ENCODE measurements at places on chromosomes 16 and 17.

DNA sequence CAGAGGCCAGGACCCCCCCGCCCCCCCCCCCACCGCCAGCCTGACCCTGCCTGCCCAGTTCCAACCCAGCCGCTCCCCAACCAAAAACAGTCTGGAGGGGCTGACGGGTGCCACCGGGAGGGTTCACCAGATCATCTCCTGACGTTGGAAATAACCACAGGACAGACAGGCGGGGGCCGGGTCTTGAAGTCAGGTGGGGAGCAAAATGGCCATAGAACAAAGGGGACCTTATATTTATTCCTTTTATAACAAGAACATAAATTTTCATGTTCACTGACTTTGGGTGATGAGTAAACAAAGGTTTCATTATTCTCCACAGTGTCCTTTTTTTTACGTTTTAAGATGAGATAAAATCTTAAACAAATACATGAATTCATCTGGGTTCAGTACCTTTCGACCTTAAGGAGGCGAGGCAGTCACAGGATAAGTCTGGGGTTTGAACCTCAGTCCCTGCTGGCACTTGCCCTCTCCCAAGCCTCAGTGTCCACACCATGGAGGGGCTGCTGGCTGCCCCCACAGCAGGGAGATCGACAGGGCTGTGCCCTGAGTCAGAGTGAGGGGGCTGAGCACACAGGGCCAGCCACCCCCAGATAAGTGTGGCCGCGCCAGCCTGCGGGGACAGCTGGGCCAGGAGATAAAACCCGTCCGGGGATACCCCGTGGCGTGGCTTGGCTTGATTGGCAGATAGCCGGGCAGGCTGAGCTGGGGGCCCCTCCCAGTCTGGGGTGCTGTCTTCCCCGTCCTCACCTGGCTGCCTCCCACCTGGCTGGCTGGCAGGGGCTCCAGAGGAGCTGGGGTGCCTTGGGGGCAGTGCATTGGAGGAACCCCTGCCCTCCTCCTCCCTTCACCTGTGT lies 15.0 kb downstream of the SLC7A5 start:
- no peak for DNase-seq

DNA sequence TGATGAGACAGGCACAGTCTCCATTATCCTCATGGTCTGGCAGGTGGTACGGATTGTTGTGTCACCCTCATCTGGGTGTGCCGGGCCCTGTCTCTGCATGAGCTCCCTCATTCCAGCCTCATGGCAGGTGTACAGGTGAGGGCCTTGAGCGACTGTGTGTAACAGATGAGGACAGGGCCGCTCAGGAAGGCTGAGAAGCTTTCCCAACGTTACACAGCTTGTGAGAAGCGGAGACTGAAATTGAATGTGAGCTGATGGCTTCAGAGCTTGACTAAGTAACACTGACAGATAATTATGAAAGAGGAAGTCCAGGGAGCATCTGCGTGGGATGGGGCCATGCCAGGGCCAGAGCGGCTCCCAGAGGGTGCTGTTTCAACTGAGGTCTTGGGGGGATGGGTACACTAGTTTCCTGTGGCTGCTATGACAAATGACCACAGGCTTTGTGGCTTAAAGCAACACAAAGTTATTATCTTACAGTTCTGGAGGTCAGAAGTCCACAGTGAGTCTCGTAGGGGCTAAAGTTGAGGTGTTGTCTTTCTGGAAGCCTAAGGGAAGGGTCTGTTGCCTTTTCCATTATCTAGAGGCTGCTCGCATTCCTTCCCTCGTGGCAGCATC lies 36.7 kb downstream of the CMIP start:
- DNase-seq: no peak

- DNase-seq: no peak
Measured at GRCh38 chr16:86503830-86504229, 6.5 kb upstream of the FOXF1 start.

- DNase-seq: no peak
Measured at GRCh38 chr16:17382949-17383863, 87.6 kb downstream of the XYLT1 start.

GRCh38 chr17:39517224-39517623 lies 55.9 kb downstream of the CDK12 start:
- DNase-seq: no peak

DNA sequence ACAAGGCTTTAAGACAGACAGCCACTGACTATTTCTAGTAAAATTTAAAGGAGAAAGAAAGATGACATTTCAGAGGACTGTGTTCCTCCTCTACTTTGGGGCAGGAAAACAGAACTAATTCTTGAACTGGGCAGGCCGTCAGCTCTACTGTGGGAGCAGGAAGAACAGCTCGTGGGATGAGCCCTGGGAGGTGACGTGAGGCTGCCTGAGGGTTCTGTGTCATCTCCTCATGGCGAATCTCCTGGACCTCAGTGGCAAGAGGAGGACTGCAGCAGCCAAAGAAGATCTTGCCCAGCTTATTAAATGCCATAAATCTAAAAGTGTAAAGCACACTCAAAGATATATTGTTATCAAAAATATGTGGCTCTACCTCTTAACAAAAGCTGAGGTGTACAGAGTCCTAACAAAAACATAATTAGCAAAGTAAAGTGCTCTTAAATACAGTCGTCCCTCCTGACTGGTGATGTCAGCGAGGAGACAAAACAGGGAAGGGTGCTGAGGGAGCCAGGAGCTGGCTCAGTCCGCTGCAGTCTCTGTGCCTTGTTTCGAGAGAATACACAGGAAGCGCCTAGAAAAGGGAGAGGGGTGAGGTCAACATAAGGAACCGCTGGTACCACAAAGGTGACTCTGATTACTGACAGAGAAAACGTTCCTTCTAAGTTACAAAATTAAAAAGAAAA lies 58.0 kb downstream of the CREBBP start:
- DNase-seq: no peak

DNA sequence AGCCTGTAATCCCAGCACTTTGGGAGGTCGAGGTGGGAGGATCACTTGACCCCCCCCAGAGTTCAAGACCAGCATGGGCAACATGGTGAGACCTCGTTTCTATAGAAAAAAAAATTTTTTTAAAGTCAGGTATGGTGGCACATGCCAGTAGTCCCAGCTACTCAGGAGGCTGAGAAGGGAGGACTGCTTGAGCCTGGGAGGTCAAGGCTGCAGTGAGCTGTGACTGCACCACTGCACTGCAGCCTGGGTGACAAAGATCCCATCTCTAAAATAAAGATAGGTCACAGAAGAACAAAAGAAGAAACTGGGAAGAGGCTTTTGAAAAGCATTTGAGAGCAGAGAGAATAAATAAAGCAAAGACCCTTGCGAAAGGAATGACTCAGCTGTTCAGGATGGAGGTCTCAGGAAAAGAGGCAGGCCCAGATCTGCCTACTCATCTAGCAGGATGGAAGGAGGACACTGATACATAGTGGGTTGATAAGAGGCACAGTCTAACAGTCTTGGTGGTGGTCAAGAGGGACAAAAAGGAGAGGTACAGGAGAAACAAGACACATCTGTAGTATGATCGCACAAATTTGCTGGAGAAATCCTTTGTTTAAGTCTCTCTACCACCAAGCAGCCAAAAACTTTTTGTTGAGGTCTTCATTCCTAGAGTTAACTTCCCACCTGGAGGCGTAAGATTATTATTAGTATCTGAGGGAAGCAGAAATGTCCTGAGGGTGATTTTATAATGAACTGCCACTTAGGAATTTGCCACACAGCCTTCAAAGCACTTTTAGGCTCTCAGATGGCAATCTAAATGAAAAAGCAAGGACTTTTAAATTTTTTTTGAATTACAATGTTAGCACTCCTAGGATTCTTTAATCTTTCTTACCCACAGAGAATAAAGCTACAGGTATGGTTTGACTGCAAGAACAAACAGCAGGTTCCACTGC lies 17.6 kb downstream of the ZSWIM7 start:
- DNase-seq: no peak

DNA sequence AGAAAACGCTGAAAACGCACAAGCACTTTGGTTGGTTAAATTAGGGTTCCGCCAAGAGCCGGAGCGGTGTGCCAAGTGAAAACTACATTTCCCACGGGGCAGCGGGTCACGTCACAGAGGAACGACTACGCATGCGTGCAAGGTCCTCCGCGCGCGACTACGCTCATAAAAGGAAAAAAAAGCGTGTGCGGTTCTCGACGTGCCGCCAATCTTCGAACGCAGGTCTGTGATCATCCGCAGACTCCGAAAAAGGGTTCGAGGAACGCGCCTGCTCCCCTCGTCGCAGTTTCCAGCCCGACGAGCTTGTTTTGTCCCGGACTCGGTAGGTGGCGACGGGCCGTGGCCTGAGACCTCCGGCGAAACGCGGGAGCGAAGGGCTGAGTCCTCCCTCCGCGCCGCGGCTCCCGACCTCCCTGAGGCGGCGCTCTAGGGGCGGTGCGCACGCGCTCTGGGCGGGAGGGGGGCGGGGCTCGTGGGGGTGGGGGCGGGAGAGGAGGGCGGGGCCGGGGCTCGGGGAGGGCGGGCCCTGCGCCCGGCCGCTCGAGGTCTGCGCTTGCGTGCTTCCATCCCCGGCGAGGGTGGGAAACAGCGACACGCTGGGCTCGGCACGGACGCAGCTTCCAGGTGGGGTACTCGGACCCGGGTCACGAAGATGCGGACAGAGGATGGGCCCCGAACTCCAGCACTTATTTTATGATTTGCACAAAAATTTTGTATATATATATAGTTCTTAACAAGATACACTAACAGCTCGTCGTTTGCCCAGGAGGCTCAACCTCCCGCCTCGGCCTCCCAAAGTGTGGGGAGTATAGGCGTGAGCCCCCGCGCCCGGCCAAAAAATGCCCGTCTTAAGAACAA lies at the start of gene SGF29:
SGF29 (plus strand) TSS at position 145 of the 858 bp plus-strand sequence. CDS start 27,150 bp downstream, outside the sequence.
- peak; percentile 88 for DNase-seq

GRCh38 chr17:74431568-74432423 lies at the start of gene GPRC5C:
Gene GPRC5C, plus strand, starts transcription at chr17:74432088. Its CDS starts 7,689 bp downstream, at chr17:74439777.
- DNase-seq: peak; percentile 47

- DNase-seq: peak; percentile 54
Measured at GRCh38 chr17:74457146-74457819, 9.2 kb upstream of the CD300A start.

DNA sequence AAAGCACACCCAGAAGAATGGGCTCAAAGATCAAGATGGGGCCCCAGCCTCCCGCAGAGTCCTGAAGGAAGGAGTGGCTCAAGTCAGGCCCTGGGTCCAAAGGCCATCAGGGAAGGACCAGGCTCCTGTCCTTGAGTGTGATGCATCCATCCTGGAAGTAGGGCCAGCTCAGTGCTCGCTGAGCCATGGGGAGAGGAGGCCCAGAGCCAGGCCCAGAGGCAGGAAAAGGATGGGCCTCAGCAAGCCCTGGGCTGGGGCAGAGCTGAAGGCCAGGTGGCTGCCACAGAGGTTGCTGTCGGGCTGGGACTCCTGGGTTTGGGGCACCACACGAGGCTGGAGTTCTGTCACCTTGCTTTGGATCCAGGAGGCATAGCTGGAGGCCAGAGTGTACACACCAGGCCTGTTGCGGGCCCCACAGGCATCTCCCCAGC lies 3.7 kb downstream of the PRSS8 start:
- DNase-seq: no peak

GRCh38 chr16:58415003-58415402 lies 22.7 kb downstream of the GINS3 start:
- no peak for DNase-seq

DNA sequence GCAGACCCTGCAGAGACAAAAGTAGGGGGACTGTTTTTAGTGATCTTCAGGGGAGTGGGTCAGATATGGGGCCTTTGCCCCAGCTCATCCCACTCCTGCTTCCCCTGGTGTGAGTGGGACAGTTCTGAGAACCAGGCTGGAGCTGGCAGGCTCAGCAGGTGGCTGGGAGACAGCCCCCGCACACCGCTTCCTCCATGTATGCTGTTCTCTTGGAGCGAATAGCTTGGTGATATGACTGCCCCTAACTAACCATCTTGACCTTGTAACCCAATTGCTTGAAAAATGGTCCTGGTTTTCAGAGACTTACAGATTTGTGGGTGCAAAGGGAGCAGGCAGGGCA lies 61.5 kb downstream of the PRMT7 start:
- no peak for DNase-seq

DNA sequence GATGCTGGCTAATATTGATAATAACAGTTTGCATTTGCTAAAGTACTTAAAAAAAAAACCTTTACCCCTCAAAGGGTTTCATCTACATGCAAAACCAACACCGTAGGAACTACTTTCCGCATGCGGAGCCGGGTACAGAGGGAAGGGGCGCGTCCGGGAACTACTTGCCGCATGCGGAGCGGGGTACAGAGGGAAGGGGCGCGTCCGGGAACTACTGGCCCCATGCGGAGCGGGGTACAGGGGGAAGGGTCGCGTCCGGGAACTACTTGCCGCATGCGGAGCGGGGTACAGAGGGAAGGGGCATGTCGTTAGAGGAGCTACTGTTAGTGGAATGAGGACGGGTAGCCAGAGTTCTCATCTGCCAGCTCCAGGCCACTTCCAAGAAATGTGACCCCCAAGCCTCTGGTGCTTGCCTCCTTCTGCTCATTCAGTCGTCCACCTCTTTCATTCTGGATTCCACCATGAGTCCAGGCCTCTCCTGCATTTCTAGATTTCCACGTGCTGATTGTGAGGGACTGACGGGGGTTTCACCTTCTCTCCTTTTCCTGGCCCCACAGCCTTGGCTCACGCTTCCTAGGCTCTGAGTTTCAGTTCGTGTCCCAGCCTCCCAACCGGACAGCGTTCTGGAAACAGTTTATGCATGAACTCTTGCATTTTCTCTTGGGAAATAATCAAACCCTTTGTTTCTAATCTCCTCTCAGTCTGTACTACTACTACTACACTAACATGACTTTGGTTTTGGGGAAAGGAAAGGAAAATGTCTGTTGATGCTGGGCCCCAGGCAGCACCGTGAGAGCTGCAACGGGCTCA lies 26.9 kb downstream of the MINK1 start:
- no peak for DNase-seq

All from activated CD8-positive, alpha-beta memory T cell treated with anti-CD3 and anti-CD28 coated beads for 4 hours (primary cell).